ENCODE measurements at places on chromosomes 12 and 14.

GRCh38 chr12:58504143-58504938 is 416.0 kb downstream of the LRIG3 start:
- DNase-seq: no peak

DNA sequence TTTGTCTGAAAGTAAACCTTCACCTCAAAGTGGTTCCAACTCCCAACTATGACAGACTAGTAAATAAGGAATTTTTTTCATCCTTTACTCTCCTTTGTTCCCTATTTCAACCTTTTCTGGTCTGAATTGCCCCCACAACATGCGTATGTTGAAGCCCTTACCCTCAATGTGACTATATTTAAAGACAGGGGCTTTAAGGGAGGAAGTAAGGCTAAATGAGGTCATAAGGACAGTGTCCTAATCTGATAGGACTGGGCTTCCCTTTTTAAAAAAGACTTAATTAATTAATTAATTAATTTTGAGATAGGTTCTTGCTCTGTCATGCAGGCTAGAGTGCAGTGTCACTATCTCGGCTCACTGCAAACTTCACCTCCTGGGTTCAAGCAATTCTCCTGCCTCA is 86.3 kb downstream of the VCPKMT start:
- DNase-seq: no peak

DNA sequence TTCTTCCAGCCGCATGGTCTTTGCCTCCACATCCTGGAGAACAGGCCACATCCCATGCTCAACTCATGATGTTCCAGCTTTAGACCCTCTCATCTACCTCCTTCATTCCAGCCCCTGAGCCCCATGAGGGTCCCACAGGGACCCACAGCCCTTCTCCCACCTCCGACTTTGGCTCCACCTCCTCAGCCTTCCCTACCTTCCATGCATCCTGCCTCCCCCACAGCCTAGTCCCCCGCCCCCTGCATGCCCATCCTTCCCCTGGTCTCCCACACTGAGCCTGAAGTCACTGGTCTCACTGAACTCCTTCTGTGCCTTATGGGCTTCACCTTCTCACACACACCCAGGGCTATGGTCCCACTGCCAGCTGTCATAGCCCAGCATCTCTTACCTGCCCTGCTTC is 9.8 kb downstream of the RAPGEF3 start:
- no peak for DNase-seq

DNA sequence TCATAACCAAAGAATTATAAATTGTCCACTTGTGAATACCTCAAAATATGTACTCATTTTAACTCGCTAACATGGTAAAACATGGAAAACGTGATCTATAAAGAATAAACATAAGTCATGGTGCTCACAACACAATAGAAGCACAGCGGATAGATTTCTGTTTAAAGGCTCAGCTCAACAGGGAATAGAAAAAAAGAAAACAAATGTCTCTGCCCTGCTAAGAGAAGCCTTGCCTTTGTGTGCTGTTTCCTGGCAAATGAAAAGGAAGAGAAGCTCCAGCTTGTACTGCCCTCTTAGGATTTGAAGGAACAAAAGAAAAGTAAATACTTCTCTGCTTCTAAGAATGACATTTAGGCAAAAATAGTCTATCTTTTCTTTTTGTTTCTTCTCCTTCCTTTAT is 121.0 kb upstream of the KRR1 start:
- DNase-seq: no peak

DNA sequence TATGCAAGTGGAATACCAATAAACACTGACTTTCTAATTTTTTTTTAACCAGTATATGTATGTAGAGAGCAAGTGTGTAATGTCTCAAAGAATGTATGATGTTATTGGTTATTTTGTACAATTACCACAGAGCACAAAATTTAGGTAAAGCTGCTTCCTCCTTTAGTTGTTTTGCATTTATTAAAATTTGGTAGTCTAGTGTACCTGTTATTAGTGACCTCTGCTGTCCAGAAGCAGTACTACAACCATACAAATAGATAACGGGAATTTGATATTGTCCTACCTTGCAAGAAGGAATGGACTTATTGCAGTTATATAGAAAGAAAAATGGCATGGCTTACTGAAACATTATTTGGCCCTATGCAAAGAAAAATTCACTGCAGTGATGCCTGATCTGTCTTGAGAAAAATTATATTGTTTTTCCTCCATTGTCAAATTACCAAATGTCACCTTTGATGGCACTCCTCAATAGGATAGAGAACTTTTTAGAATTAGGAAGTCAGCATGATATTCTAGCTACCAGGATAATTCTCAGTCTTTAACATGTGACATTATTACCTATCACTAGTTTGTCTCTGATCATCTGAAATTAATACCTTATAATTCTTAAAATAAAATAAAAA is 153.9 kb upstream of the RMST start:
- DNase-seq: no peak

DNA sequence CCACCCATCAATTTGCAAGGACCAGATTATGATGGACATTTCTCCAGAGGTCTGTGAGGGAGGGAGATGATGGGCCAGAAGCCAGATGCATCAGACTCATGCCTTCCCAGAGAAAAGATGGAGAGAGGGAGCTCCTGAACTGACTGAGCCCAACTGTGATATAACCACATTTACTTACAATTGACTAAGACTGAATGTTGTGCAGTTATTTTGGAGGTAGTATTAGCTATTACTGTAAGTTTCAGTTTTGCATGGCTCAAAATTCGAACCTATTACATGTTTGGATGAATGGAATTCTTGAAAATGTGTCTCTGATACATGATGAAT is 211.1 kb upstream of the SFSWAP start:
- DNase-seq: no peak

- no peak for DNase-seq
Observed at GRCh38 chr14:90487462-90487861, 90.6 kb downstream of the CALM1 start.

DNA sequence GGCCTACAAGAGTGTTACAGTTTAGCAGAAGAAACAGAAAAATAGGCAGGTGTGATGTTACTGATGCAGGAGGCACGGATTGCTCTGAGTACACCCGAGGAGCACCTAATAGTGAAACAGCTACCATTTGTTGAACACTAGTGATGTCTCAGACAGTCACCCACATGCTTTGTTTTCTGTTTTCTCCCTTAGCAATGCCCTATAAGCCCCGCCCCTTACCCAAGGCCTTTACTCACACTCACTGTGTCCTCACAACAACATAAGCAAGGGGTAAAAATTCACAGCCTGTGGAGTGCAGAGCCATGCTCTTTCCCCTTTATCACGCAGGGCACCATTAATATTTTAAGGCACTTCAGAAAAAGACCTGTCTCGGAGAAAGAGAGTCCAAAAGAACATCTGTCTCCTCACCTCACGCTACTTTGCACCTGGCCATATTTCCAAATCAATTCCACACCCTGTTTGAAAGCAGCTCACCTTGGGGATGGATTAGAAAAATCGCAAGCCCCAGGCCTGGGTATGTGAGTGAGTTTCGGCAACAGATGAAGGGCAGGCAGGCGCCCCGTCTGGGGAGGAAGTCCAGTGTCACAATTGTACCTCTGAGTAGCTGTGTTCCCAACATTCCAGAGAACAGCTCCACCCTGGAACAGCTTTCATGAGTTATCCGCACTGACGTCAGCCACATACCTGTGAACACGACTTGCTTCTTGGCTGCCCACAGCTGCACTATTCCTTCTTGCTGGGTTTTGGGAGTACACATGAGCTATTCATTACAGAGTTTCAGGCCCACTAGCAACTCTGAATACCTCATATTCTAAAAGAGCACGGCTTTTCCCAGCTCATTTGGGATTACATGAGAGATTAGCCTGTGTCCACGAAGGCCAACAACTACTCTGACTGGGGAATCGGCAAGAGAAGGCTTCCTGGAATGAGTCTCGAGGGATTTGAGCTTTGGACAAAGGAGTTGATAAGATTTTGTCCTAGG is 26.0 kb downstream of the MAPK1IP1L start:
- peak; percentile 46 for DNase-seq

- DNase-seq: no peak
Observed at GRCh38 chr14:48731260-48731659, 854.9 kb downstream of the RPS29 start.

DNA sequence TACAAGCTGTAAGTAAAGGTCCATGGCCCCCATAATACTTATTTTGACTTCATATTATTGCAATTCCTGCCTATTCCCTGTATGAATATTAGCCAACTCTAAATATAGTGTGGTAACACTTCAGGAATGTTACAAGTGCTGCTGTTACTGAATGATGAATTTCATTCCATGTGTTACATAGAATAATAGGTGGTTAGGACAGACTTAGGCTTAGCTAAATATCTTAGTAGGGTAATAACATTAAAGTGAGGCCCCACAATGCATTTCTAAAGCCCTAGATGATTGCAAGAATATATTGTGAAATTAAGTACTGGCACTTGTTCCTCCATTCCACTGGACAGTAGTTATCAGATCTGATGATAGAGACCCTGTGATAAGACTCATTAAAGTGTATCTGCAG is 182.7 kb downstream of the PCNX1 start:
- no peak for DNase-seq

DNA sequence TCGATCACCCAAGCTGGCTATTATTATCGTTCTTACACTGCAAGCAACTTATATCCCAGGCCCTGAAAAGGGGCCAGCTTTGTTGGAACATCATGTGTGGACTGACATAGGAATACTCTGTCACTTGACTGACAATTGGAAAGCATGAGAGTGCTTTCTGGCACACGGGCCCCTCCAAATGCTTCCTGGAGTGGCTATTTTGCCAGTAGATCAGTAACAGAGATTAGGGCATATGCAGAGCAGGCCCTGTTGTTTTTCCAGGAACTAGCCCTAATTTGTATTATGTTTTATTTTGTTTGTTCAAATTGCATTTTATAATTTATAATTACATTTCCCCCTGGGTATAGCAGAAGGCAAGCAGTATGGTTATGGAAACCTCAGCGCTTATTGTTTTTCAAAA is 170.1 kb upstream of the FRMD6 start:
- no peak for DNase-seq

- no peak for DNase-seq
Observed at GRCh38 chr14:102496958-102497744, 12.4 kb downstream of the ANKRD9 start.

- no peak for DNase-seq
Observed at GRCh38 chr14:33357225-33358010, 418.7 kb downstream of the NPAS3 start.

DNA sequence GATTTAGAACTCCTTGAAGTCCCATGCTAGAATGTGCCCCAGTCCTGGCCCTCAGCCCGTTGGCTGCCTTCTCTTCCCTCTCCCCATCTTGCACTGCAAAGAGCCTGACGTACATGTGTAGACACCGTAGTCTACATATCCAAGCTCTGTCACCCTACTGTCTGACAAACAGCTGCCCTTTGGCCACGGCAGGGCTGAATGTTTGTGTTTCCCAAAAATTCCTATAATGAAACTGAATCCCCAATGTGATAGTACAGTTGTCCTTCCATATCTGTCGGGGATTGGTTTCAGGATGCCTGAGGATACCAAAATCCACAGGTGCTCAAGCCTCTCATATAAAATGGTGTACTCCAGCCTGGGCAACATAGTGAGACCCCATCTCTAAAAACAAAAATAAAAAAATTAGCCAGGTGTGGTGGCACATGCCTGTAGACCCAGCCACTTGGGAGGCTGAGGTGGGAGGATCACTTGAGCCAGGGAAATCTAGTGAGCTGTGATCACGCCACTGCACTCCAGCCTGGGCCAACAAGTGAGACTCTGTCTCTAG is 12.3 kb upstream of the TFCP2 start:
- no peak for DNase-seq

GRCh38 chr14:69013943-69014782 is 35.1 kb upstream of the ACTN1 start:
- no peak for DNase-seq

GRCh38 chr12:6552140-6552551 is 3.7 kb downstream of the IFFO1 start:
- DNase-seq: no peak

DNA sequence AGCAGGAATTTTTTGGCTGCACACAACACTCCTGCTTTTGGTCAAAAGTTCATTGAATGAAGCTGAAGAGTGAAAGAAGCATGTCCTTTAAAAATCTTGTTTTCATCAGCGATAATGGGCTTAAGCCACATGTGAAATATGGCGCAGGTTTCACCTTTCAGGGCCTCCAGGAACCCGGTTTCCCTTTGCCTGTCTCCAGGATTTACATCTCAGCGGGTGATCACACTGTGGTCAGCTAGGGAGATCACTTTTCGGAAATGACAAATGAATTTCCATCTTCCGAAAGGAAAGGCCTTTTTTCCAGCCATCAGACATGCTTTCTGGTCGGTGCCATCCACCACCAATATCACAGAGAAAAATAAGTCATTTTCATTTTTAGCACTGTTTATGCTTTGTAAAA is 727.1 kb upstream of the TBX3 start:
- DNase-seq: no peak

- no peak for DNase-seq
Observed at GRCh38 chr14:64235652-64236640, 58.2 kb downstream of the ESR2 start.

DNA sequence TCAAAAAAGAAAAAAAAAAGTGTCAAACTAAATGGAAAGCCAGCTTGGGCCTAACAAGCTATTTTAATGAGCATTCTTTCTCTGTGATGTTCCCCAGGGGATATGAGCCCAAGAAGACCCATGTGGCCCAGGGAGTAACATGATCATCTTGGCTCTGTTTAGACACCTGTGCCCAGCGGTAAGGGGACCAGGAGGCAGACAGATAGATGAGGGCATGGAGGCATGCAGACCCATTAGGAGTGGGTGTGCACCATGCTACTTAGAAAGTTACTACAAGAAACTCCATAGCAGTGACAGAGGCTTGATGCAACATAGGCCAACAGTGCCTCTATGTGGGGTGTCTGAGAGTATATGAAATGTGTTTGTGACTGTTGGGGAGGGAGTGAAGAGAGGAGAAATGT is 3.1 kb upstream of the CREBL2 start:
- DNase-seq: peak; percentile 21

GRCh38 chr14:102225386-102225785 is 79.6 kb downstream of the MOK start:
- no peak for DNase-seq

DNA sequence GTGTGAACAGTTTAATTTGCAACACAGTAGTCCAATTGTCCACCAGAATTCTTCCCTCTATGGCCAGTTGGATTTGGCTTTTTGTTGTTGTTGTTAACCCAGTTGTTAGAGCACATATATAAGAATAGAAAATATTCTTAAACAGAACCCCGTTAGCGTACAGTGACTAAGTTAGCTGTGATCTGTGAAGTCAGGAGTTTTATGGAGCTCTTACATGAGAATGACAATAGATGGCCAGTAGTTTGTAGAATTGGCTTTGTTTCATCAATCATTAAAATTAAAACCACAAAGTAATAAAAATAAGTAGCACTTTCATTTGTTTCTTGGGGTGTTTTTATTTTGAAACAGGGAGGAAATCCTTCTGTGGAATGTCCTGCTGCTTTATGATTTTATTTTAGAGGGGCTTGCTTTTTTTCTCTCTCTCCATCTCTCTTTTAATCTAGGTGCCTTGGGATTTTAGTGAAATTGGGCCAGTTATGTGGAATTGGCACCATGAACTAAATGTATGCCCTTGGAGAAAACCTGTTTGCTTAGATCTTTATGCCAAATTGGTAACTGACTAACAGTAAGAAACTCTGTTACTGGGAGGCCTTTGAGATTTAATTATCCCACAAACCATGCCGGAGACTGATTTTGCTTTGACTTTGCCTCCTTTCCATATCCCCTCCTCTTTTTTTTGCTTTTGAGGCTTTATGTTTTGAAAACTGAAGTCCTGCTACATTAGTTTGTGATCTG is 22.9 kb downstream of the FBXW8 start:
- DNase-seq: no peak

GRCh38 chr14:79432640-79433039 is 778.7 kb downstream of the DIO2 start:
- no peak for DNase-seq

- no peak for DNase-seq
Observed at GRCh38 chr12:128771681-128772080, 52.1 kb downstream of the SLC15A4 start.

- no peak for DNase-seq
Observed at GRCh38 chr14:28344381-28344780, 422.2 kb upstream of the FOXG1 start.
